ENCODE measurements at places on chromosomes 2 and 18.

DNA sequence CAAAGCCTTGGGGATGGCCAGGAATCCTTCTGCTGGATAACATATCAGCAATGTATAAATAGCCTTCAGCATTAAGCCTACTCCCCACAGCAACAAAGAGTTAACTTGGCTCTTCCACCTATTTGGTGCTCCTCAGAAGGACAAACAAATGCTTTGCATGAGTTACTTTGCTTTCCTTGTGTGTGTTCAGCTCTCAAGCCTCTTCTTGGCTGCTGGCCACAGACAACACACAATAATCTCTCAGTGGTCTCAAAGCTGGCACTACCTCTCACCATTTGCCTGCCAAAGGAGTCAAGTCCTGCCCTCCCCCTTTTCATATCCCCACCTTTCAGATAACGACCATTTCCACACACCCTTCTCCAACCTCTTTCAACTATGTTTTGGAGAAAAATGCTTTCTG, 17.5 kb downstream of the FTCDNL1 start:
- no peak for DNase-seq

GRCh38 chr2:64223055-64223454, 78.8 kb upstream of the PELI1 start:
- DNase-seq = no peak

DNA sequence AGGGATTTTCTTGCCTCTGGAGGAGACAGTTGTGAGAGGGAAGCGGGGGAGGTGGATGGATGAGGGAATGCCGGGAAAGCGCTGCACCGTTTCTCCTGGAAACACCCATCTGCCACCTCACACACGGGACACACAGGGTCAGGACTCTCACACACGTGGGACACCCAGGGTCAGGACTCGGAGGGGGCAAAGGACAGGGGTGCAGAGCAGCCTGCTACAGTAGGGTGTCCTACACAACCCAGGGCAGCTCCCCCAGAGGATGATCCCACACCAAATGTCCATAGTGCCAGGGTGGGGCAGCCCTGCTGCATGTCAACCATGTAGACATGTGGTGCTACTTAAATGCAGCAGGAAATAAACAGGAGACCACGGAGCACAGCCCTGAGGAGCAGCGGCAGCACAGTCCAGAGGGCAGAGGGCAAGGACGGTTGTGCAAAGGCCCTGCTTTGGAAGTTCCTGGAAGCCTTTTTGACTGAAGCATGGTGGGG, 5.1 kb downstream of the RAMP1 start:
- no peak for DNase-seq

GRCh38 chr2:24559473-24560113, 68.5 kb downstream of the NCOA1 start:
- DNase-seq = no peak

- DNase-seq = no peak
Observed at GRCh38 chr2:148926981-148927401, 52.0 kb downstream of the KIF5C start.

DNA sequence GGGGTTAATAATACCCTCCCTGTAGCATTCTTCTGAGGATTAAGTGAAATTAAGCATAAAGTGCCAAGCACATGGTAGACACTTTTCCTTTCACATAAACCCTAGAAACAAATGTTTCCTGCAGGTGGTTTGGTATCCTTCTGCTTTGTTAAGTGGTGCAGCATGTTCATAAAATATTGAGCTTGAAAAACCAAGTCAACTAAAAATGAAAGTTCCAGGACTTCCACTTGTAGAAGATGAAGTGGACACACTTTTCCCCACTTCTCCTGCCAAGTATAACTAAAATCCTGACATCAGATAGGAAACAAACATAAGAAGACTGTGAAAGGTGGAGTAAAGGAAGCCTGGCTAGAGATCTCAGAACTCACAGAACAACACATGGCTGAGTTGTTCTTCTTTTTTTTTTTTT, 90.5 kb downstream of the COLEC12 start:
- DNase-seq = no peak

- no peak for DNase-seq
Observed at GRCh38 chr2:233030-233429, 30.8 kb downstream of the SH3YL1 start.

DNA sequence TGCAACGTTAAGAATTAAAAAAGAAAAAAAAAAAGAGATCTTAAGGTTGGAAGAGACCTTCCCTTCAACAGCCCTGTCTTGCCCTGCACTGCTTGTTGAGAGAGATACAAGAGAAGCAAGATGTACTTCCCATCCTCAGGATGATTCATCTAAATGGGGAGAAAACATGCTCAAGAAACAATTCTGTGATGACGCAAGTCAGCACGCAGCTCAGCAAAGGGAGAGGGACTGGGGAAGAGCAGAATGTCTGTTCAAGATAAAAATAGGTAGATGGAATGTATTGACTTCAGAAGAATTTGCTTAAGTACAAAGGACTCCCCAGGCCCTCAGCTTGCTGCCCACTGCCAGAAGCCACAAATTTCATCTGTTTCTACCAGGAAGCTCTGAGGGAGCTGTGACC, 198.2 kb upstream of the SPRED2 start:
- DNase-seq = no peak

GRCh38 chr2:175624211-175624761, 377.8 kb downstream of the LNPK start:
- no peak for DNase-seq

- no peak for DNase-seq
Observed at GRCh38 chr2:8571792-8572499, 109.9 kb upstream of the ID2 start.

DNA sequence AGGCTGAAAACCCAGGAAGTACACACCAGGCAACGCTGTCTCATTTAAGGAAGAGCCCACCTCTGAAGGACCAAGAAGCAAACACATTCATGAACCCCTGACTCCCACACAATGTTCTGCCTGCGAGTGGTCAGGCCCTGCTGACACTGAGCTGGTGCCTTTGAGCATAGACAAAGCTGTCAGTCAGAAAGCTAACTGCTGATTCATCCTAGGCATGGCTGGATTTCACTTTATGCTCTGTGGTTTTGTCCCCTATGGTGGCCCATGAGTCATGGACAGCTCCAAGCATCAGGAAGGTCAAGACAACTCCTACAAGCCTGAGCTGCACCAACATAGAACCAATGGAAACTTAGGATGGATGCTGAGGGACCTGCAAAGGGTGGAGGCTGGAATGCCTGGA, 78.9 kb downstream of the UXS1 start:
- DNase-seq = no peak

- no peak for DNase-seq
Observed at GRCh38 chr18:26624443-26624842, 76.1 kb upstream of the KCTD1 start.

GRCh38 chr18:35183886-35184285, 56.9 kb upstream of the ZNF397 start:
- no peak for DNase-seq

DNA sequence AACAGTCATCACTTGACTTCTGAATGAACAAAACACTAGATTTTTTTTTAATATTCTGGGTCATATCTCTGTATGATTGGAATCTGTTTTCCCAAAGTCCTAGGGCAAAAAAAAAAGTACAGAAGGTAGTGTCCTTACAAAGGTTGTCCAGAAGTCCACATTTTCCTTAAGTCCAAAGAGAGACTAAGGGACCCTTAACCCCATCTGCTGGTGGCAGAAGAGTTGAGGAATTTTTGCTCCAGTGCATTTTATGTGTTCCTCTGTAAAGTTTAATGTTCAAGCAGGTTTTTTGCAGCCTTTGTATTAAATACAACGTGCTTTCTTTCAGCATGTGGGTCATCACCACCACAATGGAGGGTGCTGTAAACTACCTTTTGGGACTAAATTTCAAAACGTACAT, 215.9 kb downstream of the SP3 start:
- DNase-seq = no peak

DNA sequence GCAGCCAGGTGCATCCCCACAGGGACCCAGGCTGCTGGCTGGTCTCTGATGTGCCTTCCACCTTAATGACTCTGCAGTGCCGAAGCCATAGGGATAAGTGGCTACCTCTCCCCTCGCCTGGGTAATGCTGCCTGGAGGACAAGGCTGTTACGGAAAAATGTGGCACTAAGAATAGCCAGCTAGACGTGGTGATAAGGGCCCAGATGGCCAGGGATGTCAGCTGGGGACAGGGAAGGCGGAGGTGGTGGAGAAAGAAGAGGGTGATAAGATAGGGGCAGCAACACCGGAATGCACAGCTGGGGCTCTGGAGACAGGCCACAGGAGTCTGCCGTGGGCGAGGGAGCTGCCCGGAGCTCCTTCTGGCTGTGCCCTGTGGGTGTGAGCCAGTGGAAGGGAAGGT, 170.6 kb downstream of the FHOD3 start:
- DNase-seq = no peak

- no peak for DNase-seq
Observed at GRCh38 chr18:58878640-58879039, 14.0 kb downstream of the ZNF532 start.

- no peak for DNase-seq
Observed at GRCh38 chr2:167862782-167863181, 384.6 kb downstream of the STK39 start.

GRCh38 chr2:73920577-73921545, 5.8 kb upstream of the DGUOK start:
- DNase-seq = peak; percentile 48

Data from NAMALWA (cell line).